ENCODE measurements at places on chromosomes 4 and X.

GRCh38 chr4:124958847-124959246 is 246.3 kb upstream of the ANKRD50 start:
- no peak for DNase-seq

GRCh38 chr4:189098932-189099696 is 841.6 kb upstream of the FRG1 start:
- DNase-seq: no peak

DNA sequence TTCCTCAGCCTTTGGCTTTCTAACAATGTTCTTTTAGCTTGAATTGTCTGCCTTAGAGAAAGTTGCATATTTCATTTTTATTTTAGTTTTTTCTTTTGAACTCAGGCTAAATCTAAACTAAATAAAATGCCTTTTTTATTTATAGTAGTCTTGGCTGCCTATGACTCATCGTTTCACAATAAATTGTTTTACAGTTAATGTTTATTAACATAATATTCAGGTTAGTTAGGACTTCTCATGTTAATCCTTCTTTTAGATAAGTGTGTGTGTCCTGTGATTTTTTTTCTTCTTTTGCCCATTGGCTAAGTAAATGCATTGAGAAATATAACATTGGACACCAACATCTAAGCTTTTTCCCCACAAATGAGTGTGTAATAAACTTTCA is 1.6 kb downstream of the RP2 start:
- DNase-seq: no peak

DNA sequence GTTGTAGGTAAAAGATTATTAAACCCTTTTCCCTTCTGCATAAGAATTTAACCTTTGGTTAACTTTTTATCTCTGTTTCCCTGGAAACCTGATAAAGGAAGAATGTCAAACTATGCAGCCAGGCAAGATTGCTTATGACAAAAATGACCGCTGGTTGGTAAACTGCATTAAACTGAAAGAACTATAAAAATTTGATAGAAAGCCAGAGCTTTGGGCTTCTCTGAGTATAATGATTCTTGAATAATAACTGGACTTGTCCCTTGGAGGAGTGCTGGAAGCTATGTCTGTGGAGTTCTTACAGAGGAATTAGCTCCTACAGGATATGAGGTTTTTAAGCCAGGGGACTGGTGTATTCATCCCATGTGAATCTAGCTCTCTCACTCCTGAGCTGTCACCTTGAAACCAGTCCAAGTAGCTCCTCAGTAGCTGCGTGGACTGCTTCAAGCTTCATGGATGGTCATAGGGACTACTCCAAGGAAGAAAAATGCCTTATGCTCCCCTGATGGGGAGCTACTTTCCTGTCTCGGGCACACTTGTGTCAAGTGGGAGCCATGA is 52.0 kb downstream of the RASL11B start:
- DNase-seq: no peak

- DNase-seq: no peak
These were observed 12.1 kb downstream of the FRG2 start for GRCh38 chr4:190014771-190015537.

DNA sequence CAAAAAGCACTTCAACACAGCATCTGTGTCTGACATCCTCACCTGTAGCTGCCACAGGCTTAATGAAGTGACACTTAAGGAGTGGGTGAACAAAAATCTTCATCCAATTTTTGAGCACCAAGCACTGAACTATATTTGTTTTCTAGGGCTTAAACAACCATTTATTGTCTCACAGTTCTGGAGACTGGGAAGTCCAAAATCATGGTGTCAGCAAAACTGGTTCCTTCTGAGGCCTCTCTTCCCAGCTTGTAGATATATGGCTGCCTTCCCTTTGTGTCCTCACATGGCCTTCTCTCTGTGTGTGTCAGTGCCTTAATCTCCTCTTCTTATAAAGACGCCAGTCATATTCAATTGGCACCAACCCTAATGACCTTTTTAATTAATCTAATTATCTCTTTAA is 189.2 kb upstream of the CLNK start:
- no peak for DNase-seq

GRCh38 chr4:28317221-28317620 is 1456.6 kb downstream of the STIM2 start:
- no peak for DNase-seq

- no peak for DNase-seq
These were observed 74.9 kb downstream of the CLDN34 start for GRCh38 chrX:10042055-10042454.
